ENCODE measurements at places on chromosomes 12 and 14. TPM values are rescaled to one million over a fixed set of nuclear protein-coding genes. Genes with fewer than 3 reads are reported as not detected.

DNA sequence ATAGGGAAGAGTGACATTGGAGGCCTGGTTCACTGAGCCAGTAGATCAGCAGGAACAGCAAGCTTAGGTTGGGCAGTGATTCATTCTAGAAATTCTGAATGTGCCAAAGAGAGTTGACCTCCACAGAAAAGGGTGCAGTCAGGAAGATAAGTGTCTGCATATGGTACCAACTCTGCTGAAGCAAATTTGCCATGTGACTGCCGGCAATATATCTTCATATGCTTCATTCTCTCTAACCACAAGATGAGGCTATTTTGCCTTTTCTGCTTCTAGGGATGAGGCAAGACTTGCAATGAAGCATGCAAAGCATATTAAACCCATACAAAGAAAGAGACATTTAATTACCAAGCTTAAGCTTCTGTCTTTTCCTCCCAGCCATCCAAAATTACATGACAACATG is 13.6 kb downstream of the CCDC198 start:
- peak; percentile 39 for DNase-seq

Gene ESPL1
- 137 TPM for total RNA-seq

Gene PYM1
- total RNA-seq: 82.7 TPM

DNA sequence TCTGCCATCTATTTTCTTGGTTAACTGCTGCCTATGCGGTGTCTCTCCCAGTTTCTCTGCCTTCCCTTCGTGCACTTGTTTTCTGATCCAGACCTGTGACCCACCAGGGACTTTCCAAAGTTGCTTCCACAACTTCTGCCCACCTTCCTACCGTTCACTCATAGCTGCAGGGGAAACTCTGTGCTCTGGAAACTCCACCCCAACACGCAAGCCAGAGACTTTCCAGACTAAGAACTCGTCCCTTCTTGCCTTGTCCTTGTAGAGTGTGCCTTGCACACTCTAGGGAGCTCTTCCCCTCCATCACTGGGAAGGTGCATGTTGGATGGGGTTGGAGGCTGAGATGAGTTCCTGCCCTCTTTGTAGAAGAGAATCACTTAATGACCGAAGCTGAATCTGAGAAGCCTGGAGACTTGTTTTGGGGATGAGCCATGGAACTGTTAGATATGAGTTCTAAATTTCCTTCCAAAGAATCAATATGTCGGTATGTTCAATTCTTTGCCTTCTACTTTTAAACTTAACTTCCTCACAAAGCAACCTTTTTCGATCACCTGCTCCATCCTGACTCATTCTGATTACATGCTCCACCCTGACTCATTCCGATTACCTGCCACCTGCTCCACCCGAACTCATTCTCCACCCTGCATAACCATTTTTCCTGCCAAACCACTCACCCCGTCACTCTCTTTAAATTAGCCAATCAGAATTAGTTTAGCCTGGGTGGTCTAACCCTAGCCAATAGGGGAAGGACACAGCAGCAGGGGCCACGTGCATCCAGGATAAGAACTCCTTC is 82.1 kb upstream of the CAPRIN2 start:
- no peak for DNase-seq

GRCh38 chr12:56989861-56990610 is 16.3 kb downstream of the ZBTB39 start:
- no peak for DNase-seq

DNA sequence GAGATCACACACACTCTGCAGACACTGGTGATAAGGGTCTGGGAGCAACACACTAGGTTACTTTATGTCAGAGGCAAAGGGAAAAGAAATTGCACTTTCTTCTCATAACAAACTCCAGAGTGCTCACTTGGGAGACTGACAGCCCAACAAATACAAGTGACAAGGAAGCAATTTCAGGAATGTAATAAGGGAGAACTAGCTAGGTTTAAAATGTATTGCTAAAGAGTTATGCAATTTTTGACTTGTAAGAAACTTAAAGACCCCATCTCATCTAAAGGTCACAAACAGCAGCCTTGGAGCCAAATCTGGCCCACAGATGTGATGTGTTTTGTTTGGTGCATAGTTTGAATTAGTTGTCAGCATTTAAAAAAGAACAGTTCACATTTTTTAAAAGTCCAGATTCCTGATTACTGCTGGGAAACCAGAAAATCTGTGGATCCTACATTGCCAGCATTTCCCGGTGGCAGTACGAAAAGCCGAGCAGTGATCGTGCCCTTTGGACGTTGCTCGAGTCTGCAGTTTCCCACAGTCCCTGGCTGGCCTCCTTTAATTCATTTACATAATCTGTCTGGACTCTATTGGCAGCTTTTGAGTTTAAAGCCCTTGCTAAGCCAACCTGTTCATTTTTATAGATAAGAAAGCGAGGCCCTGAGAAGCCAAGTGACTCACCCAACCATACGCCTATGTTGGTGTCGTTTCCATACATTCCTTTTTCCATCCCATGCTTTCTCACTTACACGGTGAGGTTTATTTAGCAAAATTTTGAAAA is 42.0 kb upstream of the ETV6 start:
- DNase-seq: no peak

- DNase-seq: no peak
These were observed 5.5 kb downstream of the C12orf56 start for GRCh38 chr12:64385019-64385418.

DNA sequence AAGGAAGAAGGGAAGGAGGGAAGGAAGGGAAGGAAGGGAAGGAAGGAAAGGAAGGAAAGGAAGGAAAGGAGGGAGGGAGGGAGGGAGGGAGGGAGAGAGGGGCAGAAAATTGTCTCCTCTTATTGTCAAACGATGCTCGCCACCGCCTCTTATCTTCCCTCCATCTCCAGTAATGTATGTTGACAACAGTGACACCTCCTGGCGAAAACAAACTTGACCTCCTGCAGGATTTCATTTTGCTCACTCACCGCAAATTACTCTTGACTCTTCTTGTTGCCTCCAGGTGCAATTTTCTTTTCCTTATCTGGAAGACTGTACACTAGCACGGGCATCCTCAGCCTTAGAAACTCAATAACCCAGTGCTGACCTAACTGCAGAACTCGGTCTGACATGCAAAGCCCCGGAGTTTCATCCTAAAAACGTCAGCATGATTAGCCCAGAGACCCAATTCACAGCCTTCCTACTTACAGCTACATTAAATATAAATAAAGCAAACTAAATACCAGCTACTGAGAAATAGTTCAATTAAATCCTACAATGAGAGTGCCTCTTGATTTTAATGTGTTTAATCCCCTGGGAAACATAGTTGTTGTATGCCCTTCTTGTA is 512.4 kb upstream of the TMPO start:
- DNase-seq: peak; percentile 56

DNA sequence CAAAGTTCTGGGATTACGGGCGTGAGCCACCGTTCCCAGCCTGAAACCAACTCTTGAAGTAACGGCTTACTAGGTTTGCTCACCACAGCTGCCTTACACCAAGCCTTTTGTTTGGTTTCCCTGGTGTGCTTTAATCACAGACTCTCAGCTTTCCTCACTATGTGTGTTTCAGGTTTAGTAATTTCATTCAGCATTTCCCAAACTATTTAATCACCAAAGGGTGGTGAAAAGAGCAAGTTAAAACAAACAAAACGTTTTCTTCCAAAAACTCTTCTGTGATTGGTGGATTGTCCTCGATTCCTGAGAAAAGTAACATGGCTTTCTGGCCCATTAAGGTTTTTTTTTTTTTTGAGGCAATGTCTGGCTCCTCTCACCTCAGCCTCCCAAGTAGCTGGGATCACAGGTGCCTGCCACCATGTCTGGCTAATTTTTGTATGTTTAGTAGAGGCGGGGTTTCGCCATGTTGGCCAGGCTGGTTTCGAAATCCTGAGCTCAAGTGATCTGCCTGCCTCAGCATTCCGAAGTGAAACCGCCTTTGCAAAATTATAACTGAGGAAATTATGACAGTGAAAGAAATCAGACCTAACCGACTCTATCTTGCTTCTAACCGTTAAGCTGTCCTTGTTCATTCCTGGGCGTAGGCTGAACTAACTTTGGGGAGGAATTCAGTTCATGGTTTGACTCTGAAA is 1.5 kb upstream of the ZFYVE26 start:
- DNase-seq: no peak

DNA sequence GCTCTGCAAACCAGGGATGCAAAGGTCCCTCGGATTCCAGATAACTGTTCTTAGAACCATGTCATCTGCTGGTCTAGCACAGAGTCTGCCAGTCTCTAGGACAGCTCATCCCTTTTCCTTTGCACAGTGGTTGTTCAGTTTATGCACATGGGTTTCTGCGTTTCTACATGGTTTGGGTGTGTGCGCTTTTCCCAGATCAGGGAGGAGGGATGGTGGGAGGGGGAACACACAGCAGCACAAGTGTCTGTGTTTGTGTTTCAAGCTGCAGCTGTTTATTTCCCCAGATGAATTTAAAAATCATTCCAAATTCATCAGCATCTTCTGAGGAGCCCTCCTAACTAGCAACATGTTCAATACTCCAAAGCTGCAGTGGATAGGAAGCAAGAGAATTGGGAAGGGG is 45.4 kb downstream of the ANO2 start:
- no peak for DNase-seq
